ENCODE measurements at places on chromosomes 2 and 18.

GRCh38 chr2:18762667-18763066 lies 173.3 kb upstream of the NT5C1B start:
- DNase-seq = no peak

GRCh38 chr2:38056216-38056615 lies 19.7 kb downstream of the CYP1B1 start:
- no peak for DNase-seq

GRCh38 chr2:60535685-60536312 lies 17.7 kb downstream of the BCL11A start:
- no peak for DNase-seq

GRCh38 chr2:225600444-225600843 lies 200.9 kb downstream of the NYAP2 start:
- no peak for DNase-seq

- DNase-seq = no peak
Measured at GRCh38 chr2:134246154-134246874, 7.6 kb upstream of the MGAT5 start.

DNA sequence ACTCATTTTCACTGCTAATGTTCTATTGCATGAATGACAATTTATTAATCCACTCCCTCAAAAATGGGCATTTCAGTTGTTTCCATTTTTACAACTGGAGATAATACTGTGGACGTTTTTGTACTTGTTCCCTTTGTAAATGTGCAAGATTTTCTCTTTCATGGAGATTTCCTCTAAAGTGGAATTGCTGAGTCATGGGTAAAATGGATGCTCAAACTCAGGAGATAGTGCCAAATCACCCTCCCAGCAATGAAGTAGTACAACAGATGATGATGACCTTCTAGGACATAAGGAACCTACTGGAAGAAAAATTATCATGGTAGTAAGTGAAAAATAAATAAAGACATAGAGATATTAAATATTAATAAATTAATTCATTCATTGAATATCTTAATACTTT lies 460.8 kb upstream of the CHST9 start:
- DNase-seq = no peak

GRCh38 chr2:120739438-120740090 lies 3.9 kb downstream of the GLI2 start:
- DNase-seq = no peak

- no peak for DNase-seq
Measured at GRCh38 chr2:72000110-72000509, 147.6 kb downstream of the CYP26B1 start.

- DNase-seq = no peak
Measured at GRCh38 chr2:201915446-201915845, 109.1 kb downstream of the CDK15 start.

DNA sequence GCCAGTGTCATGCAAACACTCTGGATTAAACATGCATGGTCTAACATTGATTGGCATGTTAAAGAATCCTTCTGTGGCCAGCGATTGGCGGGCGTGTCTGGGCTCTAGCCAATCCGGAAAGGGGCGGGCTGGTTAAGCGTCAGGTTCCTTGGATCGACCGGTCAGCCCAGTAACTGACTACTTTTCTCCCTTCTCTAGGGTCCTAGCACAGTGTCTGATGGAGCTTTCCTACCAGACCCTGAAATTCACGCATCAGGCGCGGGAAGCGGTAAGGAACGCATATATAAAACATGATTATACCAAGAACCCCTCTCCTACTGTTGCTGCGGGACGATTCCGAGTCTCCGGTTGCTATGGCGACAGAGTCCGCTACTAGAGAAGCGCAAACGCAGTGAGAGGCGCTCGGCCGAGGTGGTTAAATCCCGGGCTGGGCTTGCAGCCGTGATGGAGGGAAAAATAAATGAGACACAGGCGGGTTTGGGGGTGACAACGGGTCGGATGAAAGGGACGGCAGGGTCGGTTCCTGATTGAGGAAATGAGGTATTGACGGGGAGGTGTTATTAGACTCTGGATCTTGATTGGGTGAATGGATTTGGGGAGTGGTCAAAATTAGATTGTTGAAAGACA lies 29.4 kb downstream of the KATNAL2 start:
- peak; percentile 51 for DNase-seq

GRCh38 chr2:168589236-168590211 lies 133.5 kb downstream of the CERS6 start:
- DNase-seq = no peak

- no peak for DNase-seq
Measured at GRCh38 chr2:136323195-136323594, 205.2 kb upstream of the CXCR4 start.

DNA sequence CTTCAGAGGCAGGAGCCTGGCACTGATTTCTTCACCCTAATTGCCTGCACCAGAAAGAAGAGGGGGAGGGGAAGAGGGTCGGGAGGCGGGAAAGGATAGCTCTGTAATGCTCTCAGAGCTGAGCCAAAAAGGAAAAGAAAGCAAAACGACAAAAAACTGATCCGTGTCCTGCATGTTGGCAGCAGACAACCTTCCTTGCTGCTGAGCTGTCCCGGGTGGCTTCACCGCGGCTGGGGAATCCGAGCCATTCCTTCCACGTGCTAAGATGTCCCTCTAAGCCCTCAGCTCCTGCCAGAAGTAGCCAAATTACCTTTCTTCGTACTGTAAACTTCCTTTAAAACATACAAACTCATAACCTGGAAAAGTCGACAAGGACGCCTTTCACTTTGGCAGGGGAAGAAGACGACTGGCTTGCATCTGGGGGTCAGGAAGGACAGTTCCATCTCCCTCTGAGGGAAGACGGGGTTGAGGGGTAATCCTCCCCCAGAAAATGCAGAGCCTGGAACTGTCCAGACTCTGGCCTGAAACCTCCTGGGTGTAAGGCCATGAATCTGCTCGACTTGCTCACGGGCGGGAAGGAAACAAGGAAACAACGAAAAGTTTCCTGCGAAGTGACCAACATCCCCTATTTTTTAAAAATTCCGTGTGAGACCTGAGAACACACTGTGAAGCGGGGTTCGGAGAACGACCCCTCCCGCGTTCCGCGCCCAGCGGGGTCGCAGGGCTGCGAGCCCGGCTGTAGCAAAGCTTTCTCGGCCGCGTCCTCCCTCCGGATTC lies 7.7 kb downstream of the OTX1 start:
- DNase-seq = no peak

DNA sequence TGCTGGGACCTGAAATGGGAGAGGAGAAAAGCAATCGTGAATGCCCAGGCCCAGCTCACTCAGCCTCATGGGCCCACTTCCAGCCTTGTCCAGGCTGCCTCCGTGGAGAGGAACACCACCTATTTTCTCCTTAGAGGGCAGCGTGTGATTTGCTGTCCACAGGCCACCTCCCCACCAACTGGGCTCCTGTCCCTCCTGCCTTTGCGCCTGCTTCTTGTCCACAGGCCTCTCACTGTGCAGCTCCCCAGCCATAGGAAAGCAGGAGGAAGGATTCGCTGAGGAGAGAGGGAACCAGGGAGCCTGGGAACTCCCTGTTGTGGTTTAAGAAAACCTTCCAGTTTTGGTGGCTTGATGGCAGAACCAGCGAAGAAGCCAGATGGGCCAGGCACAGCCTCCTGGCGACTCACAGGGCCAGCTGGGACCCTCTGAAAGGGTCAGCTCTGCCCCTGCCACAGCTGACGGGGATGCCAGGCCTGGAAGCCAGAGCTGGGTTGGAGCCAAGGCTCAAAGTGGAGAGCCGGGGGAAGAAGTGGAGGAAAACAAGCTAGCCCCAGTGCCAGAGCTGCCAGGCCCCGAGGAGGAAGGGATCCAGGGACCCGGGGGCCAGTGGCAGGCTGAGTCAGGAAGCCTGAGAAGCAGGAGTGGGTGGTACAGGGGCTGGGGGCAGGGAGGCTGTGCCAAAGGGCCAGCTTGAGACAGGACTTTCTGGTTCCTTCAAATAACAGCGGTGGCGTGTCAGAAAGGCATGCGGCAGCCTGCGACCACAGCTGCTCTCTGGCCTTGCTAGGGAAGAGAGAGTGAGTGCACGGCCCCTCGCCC lies 9.9 kb downstream of the TMBIM1 start:
- no peak for DNase-seq

DNA sequence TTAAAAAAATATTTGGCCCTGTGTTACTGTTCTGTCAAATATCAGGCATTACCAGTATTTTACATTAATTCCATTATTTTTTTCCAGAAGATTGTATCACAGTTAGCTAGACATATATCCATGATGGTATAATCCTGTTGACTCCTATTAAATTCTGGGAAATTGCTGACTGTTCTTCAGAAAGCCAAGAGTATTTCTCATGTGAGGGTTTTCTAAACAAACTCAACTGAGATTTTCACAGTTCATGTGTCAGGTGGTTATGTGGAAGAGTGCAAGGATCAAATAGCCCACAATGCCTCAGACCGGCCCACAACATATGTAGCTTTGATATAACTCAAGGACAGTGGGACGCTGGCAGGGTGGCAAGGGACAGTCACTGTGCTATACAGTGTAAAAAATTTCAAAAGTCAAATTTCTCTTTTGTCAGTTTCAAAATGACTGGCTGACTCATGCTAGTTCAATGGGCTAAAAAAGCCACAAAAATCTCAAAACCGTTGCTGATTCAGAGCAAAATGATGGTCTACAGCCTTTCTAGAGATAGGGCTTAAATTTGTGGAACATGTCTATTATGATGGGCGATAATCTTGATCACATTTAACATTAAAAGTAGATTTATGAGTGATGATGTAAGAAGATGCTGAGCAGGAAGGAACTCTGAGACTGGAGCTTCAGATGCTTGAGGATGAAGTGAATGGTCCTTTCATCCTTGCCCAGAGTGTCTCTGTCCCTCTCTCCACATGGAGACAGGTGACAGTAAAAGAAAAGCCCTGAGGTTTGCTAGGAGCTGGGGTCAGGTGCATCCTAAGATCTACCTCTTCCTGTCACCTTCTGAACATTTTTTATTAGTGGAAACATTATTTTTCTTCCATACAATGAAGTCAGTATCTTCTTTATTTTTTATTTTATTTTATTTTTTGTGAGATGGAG lies 175.8 kb upstream of the PIEZO2 start:
- no peak for DNase-seq

- no peak for DNase-seq
Measured at GRCh38 chr2:67416136-67416535, 19.0 kb downstream of the ETAA1 start.

DNA sequence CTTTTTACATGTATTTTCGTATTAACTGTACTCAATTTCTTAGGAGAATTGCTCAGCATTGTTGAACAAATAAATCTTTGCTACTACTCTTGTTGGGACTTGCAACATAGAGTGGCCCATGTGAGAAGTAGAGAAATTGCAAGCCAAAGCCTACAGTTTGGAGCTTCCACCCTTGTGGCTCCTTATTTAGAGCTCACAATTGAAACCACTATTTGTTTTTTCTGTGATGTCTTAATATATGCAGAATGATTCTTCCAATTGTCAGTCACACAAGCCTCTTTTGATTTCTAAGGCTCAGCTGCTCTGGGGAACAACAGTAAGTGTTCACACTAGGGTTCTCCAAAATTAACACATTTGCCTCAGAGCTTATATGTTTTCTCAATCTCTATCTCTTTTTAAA lies 60.2 kb upstream of the GALNT13 start:
- DNase-seq = no peak

DNA sequence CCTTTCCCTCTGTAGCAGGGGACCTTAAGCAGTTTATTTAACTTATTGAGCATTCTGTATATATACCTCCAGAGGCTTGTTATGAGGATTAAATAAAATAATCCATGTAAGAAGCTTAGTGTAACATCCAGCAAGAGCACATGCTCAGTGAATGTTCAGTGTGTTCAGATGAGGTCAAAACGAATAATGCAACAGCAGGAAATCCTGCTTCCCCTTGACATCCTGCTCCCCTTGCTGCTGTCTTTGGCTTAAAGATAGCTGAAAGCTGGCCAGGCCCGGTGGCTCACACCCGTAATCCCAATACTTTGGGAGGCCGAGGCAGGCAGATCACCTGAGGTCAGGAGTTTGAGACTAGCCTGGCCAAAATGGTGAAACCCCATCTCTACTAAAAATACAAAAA lies 68.7 kb downstream of the COL4A4 start:
- no peak for DNase-seq

All from CD4-positive, alpha-beta T cell treated with Interleukin-2 at 100 ng/mL for 4 hours (primary cell).